ENCODE measurements at places on chromosomes 12 and 14.

DNA sequence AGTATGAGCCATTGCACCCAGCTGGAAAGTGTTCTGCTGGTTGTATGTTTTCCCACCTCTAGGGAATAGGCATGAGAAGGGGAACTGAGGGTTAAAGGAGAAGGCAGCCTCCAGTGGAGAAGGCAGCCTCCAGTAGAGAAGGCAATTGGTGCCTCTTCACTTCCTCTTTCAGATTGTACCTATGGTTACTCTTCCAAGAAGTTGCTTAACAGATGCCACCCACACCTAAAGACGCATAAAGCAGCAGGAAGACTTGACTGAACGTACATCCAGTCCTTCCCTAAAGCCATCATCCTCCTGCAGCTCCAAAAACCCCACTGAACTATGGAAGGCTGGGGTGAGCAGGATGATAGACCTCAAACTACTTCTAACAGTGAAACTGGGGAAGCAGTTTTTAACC is 13.1 kb downstream of the DPF3 start:
- no peak for DNase-seq

DNA sequence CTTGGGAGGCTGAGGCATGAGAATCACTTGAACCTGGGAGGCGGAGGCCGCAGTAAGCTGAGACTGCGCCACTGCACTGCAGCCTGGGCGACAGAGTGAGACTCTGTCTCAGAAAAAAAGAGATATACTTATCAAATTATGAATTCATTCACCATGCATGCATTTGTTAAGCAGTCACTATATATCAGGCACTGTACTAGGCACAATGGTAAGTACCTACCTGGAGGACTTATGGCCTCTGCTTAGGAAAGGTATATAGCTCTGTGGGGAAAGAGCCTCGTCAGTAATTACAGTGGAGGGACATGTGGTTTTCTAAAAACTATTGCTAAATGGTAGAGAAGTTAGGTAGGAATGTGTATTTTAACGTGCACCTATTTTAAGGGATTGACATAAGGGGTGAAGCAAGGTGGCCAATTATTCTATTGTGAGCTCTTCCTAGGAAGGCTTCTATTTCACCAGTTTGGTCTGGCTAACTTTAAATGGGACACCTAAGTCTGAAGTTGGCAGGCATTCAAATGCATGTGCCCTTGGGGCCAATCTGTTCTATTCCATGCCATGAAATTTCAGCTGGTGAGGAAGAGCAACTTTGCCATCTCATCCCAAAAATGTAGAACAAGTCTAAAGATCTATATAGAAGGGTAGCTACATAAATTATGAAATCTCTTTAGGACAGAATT is 15.0 kb downstream of the TCP11L2 start:
- no peak for DNase-seq

DNA sequence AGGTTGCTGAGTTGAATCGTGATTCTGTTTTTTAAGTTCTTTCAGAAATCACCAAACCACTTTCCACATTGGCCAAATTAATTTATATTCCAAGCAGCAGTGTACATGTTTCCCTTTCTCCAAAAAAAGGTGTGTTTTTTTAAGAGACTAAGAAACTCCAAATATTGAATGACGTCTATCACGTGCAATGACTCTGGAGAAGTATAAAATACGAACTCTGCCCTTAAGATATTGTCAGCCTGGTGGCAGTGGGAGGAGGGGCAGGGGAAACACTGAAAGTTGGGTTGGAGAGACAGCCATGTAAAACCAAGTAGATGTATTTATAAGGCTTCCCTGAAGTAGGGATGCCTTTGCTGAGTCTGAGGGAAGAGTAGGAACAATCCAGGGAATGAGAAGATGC is 50.1 kb upstream of the DHRS4 start:
- DNase-seq: no peak

DNA sequence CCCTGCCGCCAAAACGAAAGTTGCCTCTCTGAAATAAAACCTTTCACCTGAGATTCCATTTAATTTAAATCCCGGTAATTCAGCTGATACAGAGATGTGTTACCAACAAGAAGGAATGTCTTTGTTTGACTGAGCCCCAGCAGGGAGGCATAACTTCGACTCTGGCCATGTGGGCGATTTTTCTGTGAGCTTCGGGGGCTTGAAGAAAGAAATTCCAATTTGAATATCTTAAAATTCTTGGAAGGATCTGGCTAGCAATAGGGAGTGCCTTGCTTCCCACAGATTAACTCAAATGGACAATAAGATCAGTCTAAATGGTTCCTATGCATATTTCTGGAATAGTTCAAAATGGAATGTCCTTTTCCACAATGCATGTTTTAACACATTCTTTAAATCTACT is 252.5 kb upstream of the TMPO start:
- no peak for DNase-seq

GRCh38 chr12:94571556-94571955 is 78.8 kb downstream of the TMCC3 start:
- no peak for DNase-seq

GRCh38 chr12:67069451-67070306 is 199.5 kb upstream of the CAND1 start:
- no peak for DNase-seq

Measured in NCI-H460 (cell line).